ENCODE measurements at places on chromosomes 7 and 10.

- no peak for DNase-seq
Observed at GRCh38 chr7:828793-829561, 3.3 kb upstream of the SUN1 start.

DNA sequence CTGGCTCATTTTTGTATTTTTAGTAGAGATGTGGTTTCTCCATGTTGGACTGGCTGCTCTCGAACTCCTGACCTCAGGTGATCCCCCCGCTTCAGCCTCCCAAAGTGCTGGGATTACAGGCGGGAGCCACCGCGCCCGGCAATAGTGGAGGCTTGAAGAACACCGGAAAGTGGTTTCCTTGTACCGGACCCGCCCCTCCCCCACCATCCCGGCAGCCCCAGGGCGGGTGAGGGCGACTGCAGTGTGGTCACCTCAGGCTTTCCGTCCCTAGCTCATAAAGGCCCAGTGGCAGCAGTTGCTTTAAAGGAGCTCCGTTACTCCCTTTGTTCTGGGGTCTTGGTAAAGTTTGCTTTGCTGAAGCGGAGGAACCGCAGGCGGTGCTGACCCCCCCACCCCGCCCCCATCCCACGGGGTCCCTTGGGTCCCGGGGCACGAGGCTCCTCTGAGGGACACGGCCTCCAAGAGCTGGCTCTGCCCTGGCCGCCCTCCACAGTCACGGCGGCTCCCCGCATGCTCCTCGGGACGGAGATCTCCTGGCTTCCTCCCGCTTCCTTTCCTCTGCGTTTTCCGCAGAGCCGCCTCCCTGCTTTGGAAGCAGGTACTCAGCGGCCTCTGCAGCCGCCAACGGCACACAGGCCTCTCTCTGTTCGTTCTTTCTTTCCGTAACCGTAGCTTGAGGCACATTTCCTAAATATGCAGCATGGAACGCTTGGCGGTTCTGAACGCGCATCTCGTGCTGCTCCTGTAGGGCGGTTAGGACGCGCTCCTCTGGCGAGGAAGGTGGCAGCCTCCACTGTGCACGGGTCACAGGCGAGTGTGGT, 77.3 kb downstream of the DNAJB6 start:
- no peak for DNase-seq

GRCh38 chr7:70338015-70338414, 739.7 kb downstream of the AUTS2 start:
- no peak for DNase-seq

- DNase-seq, result no peak
Observed at GRCh38 chr7:191981-192649, at the start of gene FAM20C. TSS of gene FAM20C (plus strand) at chr7:192571. CDS start at chr7:193200, 629 bp downstream.

DNA sequence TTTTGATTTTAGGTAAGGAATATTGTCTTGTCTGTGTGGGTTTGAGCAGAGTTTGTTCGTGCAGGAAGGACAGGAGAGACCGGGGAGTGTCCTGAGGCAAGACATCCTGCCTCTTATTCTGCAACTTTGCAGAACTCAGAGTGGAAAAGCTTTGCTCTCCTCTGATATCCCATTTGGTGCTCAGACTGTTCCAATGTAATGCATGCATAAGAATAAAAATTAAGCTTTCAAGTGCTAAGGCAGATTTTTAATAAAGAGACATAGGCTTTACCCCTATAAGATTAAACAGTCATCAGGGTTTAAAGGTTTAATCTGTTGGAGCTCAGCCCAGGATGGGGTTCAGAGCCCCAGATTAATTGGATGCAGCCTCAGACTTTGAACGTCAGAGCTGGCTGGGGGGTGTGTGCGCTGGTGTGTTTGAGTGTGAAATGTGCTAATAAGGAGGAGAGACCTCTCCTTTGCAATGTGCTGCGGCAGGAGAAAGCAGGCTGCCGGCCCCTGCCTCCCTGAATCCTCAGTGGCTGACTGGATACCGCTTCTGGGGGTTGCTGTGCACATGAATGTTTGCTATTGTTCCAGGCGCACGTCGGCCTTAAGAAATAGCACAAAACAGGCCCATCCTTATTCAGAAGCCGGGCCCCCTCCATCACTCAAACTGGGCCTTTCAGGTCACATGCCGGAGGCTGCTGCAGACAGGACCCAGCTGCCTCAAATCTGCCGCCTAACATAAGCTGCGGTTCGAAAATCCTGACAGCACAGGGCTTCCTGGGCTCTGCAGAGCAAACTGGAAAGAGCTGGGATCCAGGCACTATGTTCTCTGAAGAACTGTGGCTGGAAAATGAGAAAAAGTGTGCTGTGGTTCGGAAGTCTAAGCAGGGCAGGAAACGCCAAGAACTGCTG, 84.1 kb upstream of the PRR15 start:
- no peak for DNase-seq

DNA sequence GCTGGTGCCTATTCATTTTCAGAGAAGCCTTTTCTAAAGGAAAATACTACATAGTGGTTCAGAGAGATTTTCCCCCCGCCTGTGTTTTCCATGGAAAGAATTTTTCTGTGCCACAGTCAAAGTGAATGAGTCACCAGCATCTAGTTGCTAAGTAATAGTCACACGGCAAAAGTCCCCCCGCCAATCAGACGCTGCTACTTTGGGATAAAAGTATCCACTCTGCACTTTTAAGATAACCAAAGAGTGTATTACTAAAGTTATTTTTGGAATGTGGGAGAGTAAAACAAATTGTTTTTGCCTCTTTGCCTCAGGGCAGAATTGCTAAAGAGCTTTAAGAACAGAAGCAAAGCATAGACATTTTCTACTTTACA, 23.5 kb downstream of the ABLIM1 start:
- no peak for DNase-seq

- no peak for DNase-seq
Observed at GRCh38 chr7:70372768-70373515, 759.0 kb upstream of the GALNT17 start.

DNA sequence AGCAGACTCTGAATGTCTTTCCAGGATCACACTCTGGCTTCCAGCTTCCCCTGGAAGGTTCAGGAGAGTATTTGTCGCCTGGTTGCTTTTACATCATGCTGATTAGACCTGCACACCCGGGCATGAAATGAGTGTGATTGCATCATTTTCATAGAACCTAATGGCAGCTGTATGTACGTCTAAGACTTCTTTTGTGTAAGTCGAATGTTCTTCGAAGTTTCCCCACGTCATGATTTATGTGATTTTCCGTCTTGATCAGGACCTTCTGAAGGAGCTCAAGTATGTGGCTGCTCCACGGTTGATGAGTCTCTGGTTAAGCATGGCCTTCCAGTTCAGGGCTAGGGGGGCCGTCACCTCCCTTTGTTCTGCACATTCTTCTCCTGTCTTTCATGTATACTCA, 4.5 kb downstream of the EIF4H start:
- no peak for DNase-seq

GRCh38 chr10:22874189-22874854, 53.5 kb upstream of the ARMC3 start:
- DNase-seq, result no peak

DNA sequence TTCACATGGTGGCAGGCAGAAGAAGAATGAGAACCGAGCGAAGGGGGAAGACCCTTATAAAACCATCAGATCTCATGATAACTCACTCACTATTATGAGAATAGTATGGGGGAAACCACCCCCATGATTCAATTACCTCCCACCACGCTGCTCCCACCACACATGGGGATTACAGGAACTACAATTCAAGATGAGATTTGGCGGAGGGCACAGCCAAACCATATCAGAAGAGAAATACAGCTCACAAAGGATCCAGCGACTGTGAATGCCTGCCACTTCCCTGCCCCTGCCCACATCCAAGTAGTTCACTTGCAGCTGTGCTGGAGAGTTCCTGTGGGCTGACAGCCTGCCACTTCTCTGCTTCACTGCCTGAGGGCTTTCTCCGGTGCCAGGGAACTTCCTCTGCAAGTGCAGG, 148.7 kb downstream of the C7orf25 start:
- DNase-seq, result no peak

GRCh38 chr7:86485827-86486226, 157.9 kb upstream of the GRM3 start:
- no peak for DNase-seq

- DNase-seq, result no peak
Observed at GRCh38 chr7:95424716-95425115, 10.1 kb downstream of the PON2 start.

DNA sequence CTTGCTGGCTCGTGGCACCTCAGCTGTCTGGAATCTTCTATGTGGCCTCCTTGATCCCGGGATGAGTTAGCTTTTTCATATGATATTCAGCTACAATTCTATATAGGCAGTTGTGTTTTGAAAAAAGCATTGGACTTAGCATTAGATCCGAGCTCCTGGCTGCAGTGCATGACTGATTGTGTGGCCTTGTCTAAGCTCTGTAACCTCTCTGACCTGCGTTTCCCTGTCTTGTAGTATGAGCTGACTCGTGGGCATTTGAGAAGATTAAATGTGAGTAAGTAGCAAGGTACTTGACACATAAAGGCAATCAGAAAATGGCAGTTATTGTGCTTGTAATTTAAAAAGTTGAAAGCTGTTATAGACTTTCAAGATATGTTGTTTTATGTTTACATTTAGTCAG, 85.9 kb downstream of the CCNY start:
- DNase-seq, result no peak

GRCh38 chr10:13904064-13904463, 317.3 kb downstream of the PRPF18 start:
- DNase-seq, result no peak

GRCh38 chr10:79020605-79021004, 48.2 kb upstream of the ZMIZ1 start:
- DNase-seq, result no peak

GRCh38 chr10:92814790-92815189, 33.5 kb upstream of the EXOC6 start:
- no peak for DNase-seq

DNA sequence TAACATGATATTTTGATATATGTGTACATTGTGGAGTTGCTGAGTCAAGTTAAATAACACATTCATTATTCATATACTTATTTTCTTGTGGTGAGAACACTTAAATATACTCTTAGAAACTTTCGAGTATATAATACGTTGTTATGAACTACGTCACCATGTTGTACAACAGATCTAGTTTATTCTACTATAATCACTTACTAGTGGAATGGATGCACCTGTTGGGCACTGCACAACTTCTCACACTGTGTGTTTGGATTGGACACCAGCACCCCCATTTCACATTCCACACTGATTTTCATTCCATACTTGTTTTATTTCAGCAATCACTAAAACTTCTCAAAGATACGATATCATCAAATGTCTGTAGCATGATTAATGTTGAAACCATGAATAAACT, 407.3 kb downstream of the RPS24 start:
- DNase-seq, result no peak

DNA sequence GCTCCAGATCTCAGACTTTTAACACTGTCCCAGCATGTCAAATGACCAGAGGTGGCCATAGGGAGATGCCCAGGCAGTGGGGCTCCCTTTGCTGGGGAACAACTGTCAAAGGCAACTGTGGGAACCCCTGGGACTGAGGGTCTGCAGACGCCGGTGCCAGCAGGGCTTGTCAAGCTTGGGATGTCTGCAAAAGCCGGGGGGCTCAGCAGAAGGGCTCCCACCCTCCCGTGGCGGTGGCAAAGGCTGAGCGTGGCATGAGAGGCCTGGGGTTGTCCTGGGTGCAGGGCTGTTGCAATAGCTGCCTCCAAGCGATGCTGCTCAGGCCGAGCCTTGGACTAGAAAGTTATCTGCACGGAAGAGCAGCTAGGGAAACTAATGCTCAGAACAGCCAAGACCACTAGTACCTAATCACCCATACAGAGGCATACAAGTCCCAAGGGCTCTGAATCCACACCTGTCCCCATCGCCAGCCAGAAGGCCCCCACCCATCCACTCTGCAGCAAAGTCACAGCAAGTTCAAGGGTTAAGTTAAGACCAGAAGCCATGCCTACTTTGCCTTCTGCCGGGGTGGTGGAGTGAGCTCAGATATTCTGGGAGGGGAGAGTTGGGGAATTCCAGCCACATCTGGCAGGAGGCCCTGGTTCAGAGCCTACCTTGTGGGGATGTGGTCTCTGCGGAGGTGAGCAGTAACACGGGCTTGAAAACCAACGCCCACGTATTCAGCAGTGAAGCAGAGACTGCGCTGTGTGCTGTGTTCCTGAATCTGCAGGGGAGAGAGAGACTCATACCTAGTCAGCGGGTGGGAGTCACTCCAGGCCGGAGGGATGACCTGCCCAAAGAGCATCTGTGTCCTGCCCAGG, 4.6 kb downstream of the SH2B2 start:
- no peak for DNase-seq

DNA sequence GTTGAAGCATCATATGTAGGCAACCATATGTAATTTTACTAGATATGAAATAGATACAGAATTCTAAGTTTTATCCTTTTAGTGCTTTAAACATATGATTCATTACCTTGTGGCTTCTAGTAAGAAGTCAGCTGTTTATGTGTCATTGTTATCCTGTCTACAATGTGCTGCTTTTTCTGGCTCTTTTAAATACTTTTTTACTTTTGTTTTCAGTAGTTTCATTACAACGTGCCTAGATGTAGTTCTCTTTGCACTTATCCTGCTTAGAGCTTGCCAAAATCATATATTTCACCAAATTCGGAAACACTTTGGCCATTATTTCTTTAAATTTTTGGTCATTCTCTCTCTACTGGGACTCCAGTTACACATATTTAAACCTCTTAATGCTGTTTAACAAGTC, 26.4 kb downstream of the YAE1 start:
- no peak for DNase-seq

DNA sequence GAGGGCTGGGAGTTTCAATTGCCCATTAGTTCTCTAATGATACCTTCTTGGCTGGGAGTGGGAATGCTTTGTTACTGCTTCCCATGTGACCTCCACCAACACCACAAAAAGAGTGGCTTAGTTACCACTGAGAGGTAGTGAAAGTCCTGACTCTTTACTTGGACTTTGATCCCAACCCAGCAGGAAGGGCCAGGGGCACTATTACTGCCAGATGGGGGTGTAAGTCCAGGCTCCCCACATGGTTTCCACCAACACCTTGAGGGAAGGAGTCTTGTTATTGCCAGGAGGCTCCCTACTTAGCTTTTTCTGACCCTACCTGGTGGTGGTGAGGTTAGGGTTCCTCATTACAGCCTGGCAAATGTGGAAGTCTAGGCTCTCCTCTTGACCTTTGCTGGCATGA, 11.4 kb downstream of the GGCT start:
- DNase-seq, result no peak

DNA sequence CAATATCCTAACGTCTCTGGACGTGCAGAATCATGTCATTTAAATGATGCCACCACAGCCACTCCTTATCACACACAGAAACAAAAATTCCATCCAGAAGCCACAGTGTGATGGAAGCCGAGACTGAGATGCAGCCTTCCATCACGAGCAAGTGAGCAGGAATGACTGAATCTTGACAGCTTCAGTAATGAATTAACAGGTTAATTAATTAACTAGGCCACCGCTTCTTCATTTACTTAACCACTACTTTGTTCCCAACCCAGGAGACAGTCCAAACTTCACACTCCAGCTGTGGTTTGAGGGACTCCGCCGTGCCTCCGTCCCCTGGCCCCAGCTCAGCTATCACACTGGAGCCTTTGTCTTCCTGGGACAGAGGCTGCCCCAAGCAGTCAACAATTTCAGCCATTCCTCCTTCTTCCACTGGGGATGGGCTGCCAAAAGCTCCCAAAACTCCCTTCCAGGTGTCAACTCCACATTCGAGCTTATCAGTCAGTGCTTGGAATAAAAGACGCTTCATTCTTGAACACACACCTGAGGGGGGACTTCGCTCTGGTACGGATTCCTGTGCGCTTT, 65.9 kb downstream of the FGFR2 start:
- DNase-seq, result no peak

GRCh38 chr7:45921699-45922519, 837 bp upstream of the IGFBP3 start:
- no peak for DNase-seq
